Activated CD8-positive, alpha-beta memory T cell treated with anti-CD3 and anti-CD28 coated beads for 48 hours (primary cell): ENCODE measurements at places on chromosomes 6 and 20.
A peak's percentile ranks its signal among the peaks of the same experiment; 100 is the strongest.

GRCh38 chr6:148309301-148309700, 33.3 kb upstream of the SASH1 start:
- no peak for DNase-seq

DNA sequence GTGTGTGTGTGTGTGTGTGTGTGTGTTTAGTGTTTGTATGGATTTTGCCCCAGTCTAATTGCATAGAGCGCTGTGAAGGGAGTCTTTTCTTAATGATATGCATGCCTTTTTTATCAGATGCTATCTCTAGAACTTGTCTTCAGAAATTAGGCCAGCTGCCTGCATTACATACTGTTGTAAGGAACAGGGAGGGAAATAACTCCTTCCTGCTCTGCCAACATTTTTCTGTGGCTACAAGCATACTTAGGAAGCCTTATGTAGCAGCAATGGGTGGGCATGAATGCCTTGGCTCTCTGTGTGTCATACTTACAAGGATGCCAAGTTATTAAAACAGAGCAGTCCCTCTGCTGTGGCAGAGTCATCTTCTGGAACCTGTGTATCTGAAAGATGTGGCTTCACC, 8.0 kb upstream of the COL21A1 start:
- DNase-seq = no peak

DNA sequence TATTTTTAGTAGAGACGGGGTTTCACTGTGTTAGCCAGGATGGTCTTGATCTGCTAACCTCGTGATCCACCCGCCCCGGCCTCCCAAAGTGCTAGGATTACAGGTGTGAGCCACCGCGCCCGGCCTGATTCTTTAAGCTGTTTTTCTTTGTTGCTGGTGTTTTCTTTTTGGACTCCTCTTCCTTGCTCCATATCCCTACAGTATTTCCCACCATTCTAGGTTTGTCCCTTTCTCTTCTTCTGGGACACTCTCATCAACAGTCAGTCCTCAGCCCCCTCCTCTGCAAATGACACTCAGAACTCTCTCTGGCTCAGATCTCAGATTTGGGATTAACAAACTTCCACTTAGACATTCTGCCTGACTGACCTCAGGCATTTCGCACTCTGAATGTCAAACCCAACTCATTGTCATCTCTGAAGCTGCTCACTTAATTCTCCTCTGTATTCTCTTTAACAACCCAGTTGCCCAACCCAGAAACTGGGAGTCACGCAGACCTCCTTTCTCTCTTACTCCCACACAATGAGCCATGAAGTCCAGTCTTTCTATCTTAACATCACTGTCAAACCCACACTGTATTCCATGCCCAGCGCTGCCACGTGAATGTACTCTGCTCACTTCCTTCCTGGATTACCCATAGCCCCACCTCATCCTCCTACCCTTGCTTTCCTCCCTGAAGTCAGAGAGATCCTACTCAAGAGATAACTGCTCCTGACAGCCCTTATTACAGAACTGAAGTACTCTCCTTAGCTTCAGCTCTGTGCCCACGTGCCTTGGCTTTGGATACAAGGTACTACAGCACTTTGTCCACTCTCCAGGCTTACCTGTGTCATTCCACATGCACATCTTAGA, 2.6 kb downstream of the MPIG6B start:
- no peak for DNase-seq

DNA sequence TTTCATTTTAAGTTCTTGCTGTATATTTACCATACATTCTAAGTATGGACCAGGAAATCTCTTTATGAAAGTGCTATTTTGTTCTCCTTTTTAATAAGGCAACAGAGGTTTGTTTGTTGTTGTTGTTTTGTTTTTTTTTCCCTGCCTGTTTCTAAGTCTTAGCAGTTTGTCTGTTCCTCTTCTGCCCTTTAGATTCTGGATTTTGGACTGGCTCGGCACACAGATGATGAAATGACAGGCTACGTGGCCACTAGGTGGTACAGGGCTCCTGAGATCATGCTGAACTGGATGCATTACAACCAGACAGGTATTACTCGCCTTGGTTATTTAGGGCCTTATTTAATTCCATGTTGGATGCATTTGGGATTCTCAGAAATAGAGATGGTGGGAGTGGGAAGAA, 48.0 kb downstream of the MAPK14 start:
- no peak for DNase-seq

GRCh38 chr20:40016392-40016791, 672.6 kb downstream of the MAFB start:
- DNase-seq = no peak

DNA sequence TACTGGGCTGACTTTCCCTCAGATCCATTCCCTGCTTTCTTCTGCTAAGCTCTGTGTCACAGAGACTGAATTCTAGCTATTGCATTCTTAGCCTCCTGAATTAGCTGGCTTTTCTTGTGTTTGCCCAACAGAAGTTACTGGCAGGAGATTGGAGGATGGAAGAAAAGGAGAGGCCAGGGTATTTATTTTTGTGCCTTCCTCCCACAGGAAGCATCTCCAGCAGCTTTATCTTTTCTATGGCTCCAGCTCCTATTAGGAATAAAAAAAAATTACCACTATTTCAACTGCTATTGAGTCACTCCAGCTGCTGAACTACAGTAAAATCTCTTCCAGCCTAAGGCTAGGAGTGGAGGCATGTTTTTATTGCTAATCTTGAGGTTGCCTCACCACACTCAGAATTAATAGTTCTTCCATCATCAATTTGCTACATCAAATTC, 492.4 kb downstream of the RFPL4B start:
- no peak for DNase-seq

- DNase-seq = no peak
Measured at GRCh38 chr6:83781506-83781905, 71.7 kb upstream of the RIPPLY2 start.

GRCh38 chr20:38997622-38998021, 35.5 kb downstream of the DHX35 start:
- DNase-seq = peak; percentile 70
